ENCODE measurements at places on chromosomes 2 and 18. TPM values are rescaled to one million over a fixed set of nuclear protein-coding genes. Genes with fewer than 3 reads are reported as not detected.

GRCh38 chr2:129769185-129769991, 210.1 kb upstream of the RAB6C start:
- no peak for DNase-seq

GRCh38 chr2:184449760-184450159, 148.6 kb upstream of the ZNF804A start:
- DNase-seq: no peak

DNA sequence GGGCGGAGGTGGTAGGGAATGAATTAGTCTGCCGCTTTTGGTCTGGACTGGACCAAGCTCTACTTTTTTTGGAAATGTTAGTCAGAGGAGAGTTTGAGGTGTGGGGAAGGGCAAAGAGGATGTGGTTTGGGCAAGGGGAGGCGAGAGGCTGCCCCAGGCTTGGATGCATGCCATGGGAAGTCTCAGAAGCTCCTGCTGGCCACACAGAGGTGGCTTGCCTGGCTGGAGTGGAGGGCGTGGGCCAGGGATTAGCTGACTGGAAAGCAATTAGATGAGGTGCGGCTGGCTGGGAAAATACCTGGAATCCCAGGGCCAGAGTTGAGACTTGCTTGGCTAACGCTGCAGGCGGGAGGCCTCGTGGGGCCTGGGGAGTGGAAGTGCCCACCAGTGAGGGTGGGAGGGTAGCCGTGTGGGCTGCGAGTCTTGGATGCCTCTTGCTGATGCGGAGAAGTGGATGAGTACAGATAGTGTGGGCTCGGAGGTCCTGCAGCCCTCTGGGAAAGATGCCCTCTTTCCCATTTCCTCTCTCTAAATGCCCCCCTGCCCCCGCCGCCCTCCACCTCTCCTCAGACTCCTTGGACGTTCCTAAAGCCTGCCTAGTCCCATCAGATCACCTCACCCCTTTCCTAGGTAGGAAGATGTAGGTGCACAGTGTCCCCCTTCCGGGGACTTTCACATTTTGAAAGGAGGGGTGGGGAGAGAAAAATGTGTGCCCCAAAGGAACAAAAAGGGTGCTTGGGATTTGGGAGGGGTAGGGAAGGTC, 117.6 kb downstream of the SMAD7 start:
- peak; percentile 52 for DNase-seq

GRCh38 chr2:166163775-166164174, 36.0 kb upstream of the SCN1A start:
- no peak for DNase-seq

DNA sequence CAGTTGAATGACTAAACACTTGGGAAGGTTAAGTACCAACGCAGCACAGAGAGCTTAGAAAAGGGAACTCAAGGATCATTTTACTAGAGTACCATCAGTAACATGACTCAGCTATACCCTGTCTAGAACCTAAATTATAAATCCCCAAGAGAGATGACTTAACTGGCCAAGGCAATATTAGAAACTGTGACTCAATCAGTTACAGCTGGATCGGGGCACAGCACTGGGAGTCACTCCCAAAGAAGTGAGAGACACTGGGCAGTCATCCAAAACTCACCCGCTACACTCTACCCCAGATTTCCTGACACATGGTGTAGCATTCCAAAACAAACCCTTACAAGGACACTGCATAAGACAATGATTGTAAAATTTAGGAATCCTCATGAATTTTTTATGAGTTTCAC, 17.7 kb downstream of the IWS1 start:
- no peak for DNase-seq

DNA sequence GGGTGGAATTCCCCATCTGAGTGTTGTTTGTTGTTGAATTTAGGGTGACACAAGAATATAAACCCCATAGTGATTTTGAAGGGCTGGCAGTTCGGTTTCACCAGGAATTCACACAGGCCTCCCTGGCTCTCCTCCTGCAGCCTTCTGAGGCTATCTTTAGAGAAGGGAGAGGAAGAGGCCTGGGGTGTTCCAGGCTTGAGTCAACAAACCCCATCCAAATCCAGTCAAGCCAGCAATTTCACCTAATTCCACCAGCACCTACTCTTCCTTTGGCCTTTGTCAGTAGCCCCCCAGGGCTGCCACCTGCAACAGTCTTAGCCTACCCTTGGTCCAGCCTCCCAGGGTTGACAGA, 32.0 kb downstream of the MARCHF4 start:
- no peak for DNase-seq

- no peak for DNase-seq
Observed at GRCh38 chr2:217990791-217991465, 11.9 kb downstream of the TNS1 start.

GRCh38 chr2:146040051-146040450, 1520.1 kb upstream of the ZEB2 start:
- no peak for DNase-seq

DNA sequence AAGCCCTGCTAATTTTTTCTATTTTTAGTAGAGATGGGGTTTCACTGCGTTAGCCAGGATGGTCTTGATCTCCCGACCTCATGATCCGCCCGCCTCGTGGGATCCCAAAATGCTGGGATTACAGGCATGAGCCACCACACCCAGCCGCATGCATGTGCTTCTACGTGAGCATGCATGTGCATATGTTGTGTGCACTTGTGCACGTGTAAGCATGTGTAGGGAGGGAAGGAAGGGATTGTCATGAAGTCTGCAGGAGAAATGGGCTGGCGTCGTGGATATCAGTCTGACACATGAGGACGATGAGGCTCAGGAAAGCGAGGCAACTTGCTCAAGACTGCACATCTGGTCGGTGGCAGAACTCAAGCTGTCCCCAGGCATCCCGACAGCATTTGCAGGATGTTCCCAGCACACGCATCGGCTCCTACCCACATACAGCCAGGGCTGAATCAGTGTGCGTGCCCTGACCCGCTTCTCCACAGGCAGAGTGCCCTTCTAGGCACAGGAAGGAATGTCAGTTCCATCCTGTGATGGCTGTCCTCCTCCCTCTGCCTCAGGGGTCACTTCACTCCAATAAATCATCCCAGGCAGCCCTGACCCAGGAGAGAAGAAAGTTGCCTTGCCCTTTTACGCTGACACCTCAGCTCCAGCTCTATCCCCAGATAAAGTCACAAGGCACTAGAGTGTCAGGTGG, 49.9 kb upstream of the SLC14A2 start:
- no peak for DNase-seq

DNA sequence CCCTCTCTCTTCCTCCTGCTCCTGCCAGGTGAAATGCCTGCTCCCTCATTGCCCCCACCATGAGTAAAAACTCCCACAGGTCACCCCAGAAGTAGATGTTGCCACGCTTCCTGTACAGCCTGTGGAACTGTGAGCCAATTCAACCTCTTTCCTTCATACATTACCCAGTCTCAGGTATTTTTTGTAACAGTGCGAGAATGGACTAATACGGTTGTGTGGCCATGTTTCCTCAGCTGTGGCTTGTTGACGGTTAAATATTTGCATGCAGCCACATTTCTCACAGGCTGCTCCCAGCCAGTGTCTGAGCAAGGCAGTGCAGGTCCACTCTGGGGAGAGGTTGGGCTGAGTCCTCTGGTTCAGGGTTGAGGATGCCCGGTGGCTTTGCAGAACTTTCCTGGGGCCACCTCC, 27.8 kb upstream of the COPS8 start:
- DNase-seq: no peak

DNA sequence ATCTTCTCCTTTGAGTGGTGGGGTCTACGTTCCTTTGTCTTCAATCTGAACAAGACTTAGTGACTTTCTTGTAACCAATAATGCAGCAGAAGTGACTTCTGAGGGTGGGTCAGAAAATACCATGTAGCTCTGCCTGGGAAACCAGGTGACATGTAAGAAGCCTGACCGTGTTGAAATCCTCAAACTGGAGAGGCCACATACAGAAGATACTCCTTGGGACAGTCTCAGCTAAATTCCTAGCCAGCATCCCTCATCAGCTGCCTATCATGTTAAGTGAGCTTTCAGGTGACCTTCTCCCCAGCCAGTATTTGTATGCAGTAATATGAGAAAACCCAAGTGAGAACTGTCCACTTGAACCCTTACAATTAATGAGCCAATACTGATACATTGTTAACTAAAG, 27.0 kb downstream of the PPM1B start:
- no peak for DNase-seq

DNA sequence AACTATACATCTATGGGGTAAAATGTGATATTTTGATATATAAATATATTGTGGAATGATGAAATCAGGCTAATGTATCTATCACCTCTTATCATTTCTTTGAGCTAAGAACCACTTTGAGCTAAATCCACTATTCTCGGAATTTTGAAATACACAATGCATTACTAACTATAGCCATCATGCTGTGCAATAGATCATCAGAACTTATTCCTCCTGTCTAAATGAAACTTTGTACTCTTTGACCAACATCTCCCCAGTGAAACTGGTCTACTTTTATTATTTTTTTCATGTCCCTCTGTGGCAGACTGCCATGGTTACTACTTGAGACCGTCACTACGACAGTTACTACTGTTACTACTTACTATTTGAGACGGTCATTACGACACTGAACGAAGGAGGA, 11.4 kb downstream of the PECR start:
- DNase-seq: no peak

TUBB8B gene
- 0.36 TPM for total RNA-seq

NTSR2 gene
- not detected for total RNA-seq
